Activated naive CD4-positive, alpha-beta T cell treated with anti-CD3 and anti-CD28 coated beads, Interleukin-2, amount 50 U/mL, for 72 hours (primary cell): ENCODE measurements at places on chromosomes 3 and 15.

DNA sequence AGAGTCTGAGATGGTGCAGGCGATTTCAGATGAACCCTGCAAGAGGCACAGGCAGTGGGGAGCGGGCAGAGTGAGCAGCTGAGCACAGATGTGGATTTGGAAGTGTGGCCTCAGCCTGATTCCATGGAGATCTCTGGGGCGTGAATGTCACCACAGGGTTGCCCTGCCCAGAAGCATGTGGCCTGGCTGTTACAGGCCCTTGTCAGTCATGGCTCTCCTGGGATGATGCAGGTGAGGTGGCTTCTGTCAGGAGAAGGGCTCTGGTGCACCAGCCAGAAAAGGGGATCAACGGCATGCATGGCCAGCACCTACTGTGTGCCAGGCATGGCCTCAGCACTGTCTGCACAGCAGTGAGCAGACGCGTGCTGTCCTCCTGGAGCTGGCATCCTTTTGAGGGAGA is 11.9 kb downstream of the HDAC11 start:
- DNase-seq: no peak

DNA sequence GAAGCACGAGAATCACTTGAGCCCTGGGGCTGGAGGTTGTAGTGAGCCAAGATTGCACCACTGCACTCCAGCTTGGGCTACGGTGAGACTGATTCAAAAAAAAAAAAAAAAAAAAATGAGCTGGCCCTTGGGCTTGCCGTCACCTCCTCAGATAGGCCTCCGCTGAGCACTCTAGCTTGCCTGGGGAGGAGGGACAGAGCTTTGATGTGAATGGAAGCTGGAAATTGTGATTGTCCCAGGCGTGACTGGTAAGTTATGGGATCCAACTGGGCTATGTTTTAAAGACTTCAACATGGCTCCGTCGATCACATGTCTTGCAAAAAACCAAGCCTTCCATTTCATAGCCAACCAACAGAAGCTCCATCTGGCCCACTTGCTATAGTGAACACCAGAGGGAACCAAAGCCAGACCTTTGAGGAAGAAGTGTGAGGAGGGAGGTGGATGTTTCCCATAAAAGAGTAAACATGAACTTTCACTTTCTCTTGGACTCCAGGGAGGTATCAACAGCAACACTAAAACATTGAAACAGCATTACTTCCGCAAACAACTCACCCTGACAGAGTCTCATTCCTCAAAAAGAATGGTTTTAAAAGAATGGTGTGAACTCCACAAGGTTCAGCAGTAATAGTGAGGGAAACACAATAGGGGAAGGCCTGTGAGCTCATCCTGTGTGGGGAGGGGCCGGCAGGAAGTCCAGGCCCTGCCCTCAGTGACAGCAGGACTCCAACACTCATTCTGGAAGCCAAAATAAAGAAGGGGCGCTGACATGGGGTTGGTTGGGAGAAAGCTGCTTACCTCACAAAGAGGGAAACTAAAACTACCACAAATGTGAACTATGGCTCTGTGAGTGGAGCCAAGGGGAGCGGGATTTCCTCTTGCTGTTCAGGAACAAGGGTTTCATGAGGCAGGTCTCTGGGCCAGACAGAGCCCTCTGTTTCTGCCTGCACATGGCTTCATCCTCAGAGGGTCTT is 59.2 kb upstream of the IL12A start:
- DNase-seq: no peak

DNA sequence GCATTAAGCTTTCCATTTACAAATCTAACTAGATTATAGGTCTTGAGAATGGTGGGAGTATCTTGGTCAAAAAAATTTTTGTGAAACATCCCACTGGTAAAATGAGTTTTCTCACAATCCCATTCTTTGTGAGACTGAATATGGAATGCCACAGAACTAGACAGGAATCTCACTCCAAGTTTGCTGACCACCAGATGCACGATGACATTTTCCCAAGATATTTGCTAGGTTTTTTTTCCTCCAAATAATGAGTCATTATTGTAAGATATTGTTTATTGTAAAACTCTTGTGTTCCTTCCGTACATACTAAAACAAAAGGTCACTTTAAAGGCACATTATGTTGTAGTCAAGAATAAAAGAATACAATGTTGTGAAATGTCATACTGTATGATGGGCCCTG is 53.9 kb downstream of the COPS2 start:
- no peak for DNase-seq

DNA sequence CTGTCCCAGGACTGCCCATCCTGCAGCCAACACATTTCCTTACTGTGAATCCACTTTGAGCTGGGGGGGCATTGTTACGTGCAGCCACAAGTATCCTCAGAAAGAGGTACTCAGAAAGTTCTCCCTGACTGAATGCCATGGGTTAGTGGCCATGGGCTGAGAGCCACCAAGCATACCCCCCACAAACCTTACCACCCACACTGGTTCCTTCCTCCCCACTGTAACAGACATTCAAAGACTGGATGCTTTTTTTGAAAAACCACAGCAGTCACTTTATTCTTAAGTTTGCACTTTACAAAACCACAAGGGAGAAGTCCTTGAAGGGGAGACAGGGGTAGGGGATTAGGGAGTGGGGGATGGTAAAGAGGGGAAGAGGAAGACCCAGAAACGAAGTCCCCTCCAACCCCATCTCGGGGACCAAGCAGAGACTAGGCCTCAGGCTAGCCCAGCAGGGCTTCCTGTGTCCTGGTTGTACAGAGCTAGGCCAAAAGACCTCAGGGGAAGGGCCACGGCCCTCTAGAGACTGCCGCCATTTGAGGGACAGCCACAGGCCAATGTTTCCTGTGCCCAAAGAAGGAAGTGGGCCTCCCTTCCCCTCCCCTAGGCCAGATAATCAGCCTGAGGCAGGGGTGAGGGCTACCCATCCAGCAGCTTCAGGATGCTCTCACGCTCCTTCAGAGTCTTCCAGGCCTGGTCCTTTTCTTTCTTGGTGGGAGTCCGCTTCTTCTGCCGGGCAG is 10.1 kb upstream of the CAMK1 start:
- DNase-seq: peak; percentile 72

DNA sequence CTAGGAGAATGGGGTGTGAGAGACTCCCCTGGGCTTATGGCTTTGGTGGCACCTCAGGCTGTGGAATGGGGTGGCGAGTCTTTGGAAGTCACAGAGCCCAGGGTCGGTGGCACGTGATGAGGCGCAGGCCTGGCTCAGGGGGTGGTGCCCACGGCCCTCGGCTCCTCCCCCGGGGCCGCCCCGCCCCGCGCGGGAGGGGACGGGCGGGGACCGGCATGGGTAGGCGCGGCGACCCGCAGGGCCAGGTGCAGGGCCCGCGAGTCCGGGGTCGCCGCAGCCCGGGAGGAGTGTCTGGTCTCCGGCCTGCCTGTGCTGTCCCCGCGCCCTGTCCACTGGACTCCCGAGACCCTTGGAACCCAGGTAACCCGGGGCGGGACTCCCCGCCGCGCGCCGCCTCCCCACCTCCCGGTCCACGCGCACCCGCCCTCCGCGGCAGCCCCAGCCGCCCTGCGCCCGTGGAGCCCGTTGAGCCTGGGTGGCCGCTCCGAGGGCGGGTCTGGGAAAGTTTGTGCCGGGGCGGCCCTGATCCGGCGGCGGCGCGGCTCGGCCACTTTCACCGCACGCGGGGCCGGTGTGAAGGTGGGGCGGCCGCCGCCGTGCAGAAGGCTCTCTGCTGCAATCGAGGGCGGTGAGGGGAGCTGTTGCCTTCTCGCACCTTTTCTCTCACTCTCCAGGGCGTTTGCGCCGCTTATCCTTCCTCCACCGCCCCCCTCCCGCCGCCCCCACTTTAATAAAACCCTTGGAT is at the start of gene PAQR5:
Gene PAQR5 (plus strand): TSS at position 216 of the 745 bp plus-strand sequence. CDS start 61,169 bp downstream, outside the sequence.
- peak; percentile 35 for DNase-seq

DNA sequence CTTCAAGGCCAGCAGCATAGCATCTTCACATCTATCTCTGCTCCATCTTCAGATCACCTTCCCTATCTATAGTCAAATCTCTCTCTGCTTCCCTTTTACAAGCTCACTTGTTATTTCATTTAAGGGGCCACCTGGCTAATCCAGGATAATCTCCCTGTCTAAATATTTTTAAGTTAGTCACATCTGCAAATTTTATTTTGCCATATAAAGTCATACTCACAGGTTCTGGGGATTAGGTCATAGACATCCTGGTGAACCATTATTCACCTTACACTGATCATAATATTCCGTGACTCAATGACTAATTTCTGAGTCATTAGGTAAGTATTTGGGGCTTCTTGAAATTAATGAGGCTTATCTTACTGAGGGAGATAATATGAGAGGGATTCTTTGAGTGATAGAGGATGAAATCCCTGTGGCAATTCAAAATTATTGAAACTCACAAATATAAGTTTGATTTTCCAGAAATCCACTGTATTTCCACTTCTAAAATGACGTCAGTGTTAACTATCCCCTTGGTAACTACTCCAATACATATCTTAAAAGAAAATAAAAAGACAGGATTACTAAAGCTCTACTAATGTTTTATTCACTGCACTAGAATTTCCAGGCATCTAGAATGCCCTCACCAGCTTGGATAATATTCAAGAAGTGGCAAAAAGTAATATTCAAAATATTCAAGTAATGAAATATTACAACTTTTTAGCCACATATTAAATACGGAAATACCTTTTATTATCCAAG is 93.7 kb upstream of the RBMS3 start:
- DNase-seq: no peak
